MCF 10A (cell line): ENCODE measurements at places on chromosomes 7 and 10.
A peak's percentile ranks its signal among the peaks of the same experiment; 100 is the strongest.

- no peak for DNase-seq
Measured at GRCh38 chr10:71278691-71279588, 40.1 kb upstream of the SLC29A3 start.

- DNase-seq = no peak
Measured at GRCh38 chr10:36761121-36761520, 364.3 kb upstream of the ANKRD30A start.

GRCh38 chr7:10888861-10889260 is 84.8 kb upstream of the PHF14 start:
- DNase-seq = no peak

- no peak for DNase-seq
Measured at GRCh38 chr10:35592441-35592840, 12.7 kb upstream of the GJD4 start.

DNA sequence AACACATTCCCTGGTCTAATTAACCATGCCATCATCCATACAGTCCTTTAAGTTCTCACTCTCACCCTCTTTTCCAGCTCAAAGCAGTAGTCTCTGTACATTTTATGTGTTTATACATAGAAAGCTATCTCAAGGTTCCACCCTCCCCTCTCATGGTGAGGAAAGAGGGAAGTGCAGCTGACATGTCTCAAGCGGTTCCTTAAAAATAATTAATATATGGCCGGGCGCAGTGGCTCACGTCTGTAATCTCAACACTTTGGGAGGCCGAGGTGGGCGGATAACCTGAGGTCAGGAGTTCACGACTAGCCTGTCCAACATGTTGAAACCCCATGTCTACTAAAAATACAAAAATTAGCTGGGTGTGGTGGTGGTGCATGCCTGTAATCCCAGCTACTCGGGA is 36.7 kb downstream of the ZC3HAV1 start:
- DNase-seq = no peak

GRCh38 chr10:21161647-21162046 is 264.5 kb upstream of the NEBL start:
- DNase-seq = no peak

DNA sequence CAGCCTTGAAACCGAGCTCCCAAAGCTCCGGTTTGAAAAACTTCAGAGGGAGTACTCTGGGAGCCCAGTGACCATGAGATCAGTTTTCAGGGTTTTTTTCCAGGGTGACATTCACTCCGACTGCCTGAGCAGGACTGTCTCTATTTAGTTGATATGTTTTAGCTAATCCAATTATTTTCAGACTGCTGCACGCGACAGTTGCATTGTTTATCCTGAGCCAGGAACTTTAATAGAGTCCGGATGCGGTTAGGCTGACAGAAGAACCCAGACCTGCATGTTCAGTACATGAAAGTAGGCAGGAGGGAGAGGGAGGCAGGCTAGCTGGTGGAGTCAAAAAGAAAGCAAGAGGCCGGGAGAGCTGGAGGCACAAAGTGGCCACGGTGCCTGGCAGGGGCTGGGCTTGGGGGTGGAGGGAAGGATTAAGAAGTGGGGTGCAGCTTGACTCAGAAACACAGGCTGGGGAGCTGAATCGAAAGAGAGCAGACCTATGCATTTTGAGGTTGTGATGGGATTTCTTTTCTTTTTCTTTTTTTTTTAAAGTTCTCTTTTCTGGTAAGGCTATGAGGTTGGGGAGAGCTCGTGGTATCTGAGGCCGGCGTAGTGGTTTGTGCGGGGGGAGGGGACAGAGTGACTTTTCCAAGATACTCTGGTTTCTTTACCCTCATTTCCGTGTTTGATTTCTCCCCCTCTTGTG is 5.7 kb downstream of the GATA3 start:
- DNase-seq = peak; percentile 25

GRCh38 chr10:112678987-112679386 is 232.0 kb downstream of the VTI1A start:
- DNase-seq = no peak

- no peak for DNase-seq
Measured at GRCh38 chr7:28808796-28809533, 149.2 kb downstream of the TRIL start.

GRCh38 chr7:96308253-96308949 is 13.5 kb downstream of the SLC25A13 start:
- no peak for DNase-seq

GRCh38 chr10:79242620-79243152 is 104.6 kb upstream of the PPIF start:
- peak; percentile 66 for DNase-seq

DNA sequence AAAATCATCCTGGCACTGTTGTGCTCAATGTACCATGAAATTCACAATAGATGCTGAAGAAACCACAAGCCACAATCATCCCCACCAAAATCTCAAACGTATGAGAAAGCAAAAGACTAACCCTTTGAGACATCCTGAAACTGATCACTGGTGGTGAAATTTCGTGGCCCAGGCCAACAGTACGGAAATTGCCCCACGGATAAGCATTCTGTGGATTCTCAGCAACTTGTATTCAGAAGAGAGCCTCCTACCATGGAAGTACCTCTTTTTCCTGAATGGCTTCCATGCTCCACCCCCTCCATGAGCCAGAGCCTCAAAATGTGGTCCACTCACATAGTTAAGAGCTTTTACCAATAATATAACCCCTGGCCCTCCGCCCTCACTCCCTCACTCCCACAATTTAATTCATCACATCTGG is 163.9 kb upstream of the AUTS2 start:
- no peak for DNase-seq

- DNase-seq = no peak
Measured at GRCh38 chr10:306007-306674, 170.9 kb downstream of the ZMYND11 start.

DNA sequence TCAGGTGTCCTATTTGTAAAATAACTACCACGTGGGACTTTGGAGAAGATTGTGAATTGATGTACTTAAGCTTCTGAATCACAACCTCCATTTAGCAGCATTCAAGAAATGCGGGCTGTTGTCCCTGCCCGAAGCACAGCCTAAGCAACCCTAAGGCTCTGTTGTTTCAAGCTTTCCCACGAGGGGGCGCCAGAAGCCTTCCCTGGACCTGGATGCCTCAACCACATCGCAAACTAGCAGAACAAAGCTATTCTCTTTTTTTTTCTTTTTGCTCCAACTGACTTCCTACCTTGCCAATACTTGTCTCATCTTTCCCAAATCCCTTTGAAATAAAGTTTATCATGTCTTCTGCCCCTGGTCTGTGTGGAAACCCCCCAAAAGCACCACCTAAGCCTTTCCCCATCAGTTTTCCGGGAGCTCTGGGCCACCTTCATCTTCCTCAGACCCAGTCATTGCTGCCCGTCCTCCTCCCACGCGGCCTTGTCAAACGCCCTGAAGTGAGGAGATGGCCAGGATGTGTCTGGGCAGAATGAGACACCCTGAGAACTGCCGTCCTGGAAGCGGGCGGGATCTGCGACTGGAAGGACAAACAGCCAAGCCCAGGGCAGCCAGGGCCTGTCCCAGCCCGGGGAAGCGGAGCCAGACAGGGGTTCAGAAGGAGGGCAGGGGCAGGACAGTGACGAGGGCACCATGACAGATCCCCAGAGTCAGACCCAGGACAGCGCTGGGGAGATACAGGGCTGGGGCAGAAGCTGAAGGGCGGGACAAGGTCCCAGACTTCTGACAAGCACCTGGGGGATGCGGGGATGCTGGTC is 112.7 kb downstream of the SLIT1 start:
- DNase-seq = peak; percentile 79
